ENCODE measurements at places on chromosomes 16 and 17. TPM values are rescaled to one million over a fixed set of nuclear protein-coding genes. Genes with fewer than 3 reads are reported as not detected.

GRCh38 chr17:36599546-36600250, 1.7 kb upstream of the MRM1 start:
- DNase-seq: no peak

DNA sequence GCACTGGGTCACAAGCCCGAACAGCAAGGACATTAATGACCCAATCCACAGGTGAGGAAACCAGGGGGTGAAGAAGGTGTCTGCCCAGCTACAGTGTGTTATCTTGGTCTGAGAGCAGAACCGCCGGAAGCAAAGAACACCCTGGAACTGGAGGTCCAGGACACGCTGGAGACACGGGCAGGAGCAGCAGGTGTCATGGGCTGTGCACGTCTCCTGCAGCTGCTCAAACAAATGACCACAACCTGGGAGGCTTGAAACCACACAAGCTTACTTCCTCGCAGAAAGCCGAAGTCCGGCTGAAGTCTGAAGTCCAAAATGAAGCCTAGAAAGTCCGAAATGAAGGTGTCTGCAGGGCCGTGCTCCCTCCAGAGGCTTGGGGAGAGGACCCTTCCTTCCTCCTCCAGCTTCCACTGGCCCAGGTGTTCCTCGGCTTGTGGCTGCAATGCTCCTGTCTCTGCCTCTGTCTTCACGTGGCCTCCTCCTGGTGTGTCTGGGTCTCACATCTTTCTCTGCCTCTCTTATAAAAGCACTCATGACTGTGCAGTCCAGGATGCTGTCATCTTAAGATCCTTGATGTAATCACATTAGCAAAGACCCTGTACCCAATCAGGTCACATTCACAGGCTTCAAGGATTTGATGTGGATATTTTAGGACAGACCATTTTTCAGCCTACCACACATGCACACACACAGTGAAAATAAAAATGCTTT, 351.2 kb downstream of the C16orf95 start:
- no peak for DNase-seq

DNA sequence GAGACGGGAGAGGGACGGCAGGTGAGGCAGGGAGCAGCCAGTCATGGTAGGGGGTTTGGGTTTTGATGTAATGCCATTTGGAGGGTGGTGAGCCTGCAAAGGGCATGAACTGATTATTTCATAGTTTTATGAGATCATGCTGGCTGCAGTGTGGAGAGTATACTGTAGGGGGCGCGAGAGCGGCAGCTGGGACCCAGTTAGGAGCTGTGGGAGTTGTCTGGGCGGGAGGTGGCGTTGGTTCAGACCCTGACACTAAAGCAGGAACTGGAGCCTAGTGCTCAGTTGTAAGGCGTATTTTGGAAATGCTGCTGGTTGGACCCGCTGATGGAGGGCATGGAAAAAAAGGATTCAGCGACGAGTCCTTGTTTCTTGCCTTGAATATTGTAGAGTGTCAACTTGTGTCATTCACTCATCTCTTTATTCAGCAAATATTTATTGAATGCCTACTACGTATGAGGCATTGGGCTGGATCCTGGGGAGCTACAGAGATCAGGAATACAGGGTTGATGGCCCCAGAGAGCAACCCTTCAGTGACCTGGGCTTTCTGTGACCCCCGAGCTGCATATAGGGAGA, 23.7 kb upstream of the KDM8 start:
- peak; percentile 93 for DNase-seq

GNGT2 gene
- 2.5 TPM for total RNA-seq

Data from Right ventricle myocardium inferior (tissue), 1 donor.